Naive thymus-derived CD8-positive, alpha-beta T cell (primary cell): ENCODE measurements at places on chromosomes 12 and 14.
A peak's percentile ranks its signal among the peaks of the same experiment; 100 is the strongest.

DNA sequence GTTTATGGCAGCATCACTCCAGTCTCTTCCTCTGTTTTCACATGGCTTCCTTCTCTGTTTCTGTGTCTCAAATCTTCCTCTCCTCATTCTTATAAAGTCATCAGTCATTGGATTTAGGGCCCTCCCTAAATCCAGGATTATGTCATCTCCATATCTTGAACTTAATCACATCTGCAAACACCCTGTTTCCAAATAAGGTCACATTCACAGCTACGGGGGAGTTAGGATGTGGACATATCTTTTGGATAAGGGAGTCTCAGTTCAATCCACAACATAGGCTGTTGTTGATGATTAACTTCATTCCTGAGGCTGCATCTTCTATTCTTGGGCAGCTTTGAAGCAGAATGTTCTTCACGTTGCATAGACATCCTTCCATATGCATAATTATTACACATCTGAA is 40.3 kb upstream of the NTF3 start:
- DNase-seq, result no peak
- no peaks in the 10 kb centered on the region for H3K4me1 ChIP-seq
- no peak overlapping the region for H3K4me3 ChIP-seq
- H3K27me3 ChIP-seq, result peaks cover 17% of the 10 kb centered on the region

DNA sequence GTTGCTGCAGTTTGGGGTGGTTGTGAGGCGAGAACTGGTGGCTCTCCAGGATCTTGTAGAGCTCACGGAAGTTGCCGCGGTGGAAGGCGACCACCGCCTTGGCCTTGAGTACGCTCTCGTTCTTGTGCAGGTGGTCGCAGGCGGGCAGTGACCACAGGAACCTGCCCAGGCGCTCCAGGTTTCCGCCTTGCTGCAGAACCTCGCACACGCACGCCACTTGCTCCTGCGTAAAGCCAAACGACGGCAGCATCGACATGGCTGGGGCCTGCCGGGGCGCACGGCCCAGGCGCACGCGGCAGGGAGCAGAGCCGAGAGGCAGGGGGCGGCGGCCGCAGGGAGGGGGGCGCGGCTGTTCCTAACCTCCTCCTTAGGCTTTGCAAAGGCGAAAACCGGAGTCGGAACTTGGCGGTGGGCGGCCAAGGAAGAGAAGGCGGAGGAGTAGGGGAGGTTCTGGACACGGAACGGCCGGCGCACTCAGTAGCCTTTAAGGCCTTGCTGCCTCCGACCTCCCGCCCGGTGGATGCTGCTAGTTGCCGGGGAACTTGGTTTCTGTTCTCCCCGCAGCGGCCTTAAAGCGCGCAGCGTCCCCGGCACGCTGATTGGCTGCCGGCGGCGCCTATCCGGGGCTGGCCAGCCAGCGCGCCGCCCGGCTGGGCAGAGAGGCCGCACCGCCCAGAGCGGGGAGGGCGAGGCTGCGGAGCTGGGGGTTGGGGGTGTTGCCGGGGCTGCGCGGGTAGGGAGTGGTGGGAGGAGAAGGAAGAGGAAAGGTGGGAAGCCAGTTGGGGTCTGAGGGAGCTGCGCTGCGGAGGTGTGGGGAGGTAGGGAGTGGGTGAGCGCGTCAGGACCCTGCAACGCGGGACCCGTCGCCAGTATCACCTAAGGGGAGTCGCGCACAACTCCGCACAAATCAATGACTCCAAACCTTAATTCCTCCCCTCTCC is at the start of gene SIX1:
Gene SIX1 (minus strand): TSS at position 544 of the 941 bp plus-strand sequence. CDS start 288 bp downstream, at position 256.
- H3K36me3 ChIP-seq, result no peaks in the 10 kb centered on the region
- H3K27me3 ChIP-seq, result peaks cover 81% of the 10 kb centered on the region
- peak within 1 kb of the TSS; percentile 31 for H3K27ac ChIP-seq

DNA sequence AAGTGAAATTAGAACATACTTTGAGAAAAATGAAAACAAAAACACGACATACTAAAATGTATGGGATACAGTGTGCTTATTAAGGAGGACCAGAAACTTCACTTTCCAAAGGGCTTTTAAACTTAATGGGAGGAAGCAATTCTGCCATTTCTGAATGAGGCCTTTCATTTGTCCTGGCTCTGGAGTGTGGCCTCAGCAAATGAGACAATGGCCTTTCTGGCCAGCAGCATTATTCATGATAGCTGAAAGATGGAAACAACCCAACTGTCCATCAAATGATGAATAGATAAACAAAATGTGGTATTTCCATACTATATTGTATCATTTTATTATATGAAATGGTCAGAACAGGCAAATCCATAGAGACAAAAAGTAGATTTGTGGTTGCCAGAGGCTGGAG is 338.6 kb downstream of the CEP128 start:
- H3K4me3 ChIP-seq, result no peak overlapping the region
- H3K4me1 ChIP-seq, result no peaks in the 10 kb centered on the region
- H3K27ac ChIP-seq, result no peak overlapping the region

DNA sequence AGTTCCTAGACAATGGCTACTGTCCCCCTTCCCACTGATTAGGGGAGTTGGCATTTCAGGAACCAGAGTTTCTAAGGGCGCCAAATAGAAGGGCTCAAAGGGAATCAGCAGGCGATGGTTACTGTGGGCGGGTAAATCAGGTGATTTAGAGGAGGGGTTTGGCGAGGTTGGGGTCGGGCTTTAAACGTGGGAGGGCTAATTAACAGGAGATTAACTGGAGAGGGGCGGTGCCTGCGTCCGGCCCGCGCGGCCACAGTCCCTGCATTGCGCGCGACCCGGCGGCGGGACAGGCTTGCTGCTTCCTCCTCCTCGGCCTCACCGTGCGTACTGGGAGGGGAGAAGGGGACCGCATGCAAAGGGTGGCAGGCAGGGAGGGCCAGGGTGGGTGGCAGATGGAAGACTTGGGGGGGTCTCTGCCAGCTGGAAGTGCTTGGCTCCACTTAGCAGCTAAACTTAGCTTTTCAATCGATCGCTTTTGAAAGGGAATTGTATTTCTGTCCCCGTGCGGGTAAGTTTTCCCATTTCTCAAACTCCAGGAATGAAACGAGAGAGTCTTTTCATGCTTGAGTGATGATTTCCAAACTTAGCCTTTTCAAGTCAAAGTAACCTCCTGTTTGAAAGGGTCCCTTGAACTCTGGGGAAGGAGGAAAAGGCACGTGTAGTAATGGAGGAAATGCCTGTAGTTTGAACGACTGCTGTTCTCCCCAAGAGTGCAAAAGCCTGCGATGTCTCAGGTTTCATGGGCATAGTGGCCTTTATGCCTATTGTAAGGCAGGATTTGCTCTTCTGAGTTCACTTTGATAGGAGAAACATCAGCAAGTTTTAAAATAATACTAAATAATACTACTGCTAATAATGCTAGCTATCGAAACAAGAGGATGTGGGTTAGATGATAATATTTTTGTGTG is at the start of gene MGST1:
Gene MGST1 (plus strand): TSS at position 255 of the 908 bp plus-strand sequence. CDS start 6,608 bp downstream, outside the sequence.
- peaks cover 18% of the 10 kb centered on the region for H3K27me3 ChIP-seq
- DNase-seq, result no peak
- H3K4me1 ChIP-seq, result no peaks in the 10 kb centered on the region

- H3K27ac ChIP-seq, result no peak overlapping the region
- H3K36me3 ChIP-seq, result no peaks in the 10 kb centered on the region
- no peak for DNase-seq
- peaks cover 55% of the 10 kb centered on the region for H3K27me3 ChIP-seq
- H3K4me3 ChIP-seq, result no peak overlapping the region
These were observed 26.7 kb downstream of the KCNK10 start for GRCh38 chr14:88296351-88296750.

DNA sequence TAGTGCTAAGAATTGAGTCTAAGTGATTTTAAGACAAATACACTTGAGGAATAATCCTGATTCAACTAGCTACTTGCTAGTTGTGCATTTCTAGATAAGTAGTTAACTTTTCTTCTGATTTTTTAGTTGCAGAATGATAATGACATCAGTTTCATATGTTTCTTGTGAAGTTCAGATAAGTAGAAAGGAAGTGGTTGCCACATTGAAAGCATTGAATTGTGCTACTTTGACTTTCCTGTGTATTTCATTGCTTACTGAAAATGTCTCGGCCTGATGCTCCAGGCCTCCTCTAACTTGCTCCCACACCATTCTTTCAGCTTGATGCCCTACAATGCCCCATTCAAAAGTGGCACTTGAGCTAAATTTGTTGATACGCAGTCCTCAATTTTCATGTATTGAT is 980.0 kb downstream of the TMTC2 start:
- H3K4me1 ChIP-seq, result no peaks in the 10 kb centered on the region
- no peak overlapping the region for H3K27ac ChIP-seq
- H3K27me3 ChIP-seq, result no peaks in the 10 kb centered on the region
- H3K36me3 ChIP-seq, result no peaks in the 10 kb centered on the region
- no peak overlapping the region for H3K4me3 ChIP-seq

DNA sequence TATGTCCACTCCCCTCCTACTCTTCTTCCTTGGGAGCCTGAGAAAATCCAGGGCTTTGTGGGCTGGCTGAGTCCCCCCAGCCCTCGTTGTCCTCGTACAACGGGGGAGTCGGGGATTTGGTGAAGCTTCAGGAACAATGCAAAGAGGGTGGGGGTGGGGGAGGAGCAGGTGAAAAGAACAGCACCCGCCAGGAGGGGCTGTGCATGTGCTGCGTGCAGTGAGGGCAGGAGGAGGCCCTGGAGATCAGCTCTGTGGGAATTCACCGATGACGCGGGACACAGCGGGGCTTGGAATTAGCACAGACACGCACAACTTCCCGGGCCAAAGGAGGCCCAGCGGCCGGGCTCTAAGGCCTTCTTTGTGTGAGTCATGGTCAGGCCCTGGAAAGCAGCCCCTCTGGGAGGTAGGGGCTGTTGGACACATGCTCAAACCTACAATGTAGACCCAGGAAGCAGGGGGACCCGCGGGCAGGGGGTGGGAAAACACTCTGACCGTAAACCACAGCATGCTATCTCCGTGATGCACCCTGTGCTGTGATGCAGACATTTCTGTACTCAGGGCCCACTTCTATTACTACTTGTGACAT is 32.8 kb downstream of the RBM19 start:
- peaks cover 27% of the 10 kb centered on the region for H3K4me1 ChIP-seq
- no peak for DNase-seq
- no peak overlapping the region for H3K27ac ChIP-seq
- no peaks in the 10 kb centered on the region for H3K27me3 ChIP-seq

GRCh38 chr14:30993071-30993470 is 32.4 kb upstream of the AP4S1 start:
- H3K36me3 ChIP-seq, result peaks cover 7% of the 10 kb centered on the region
- H3K27me3 ChIP-seq, result no peaks in the 10 kb centered on the region
- no peak for DNase-seq
- H3K4me3 ChIP-seq, result no peak overlapping the region
- H3K27ac ChIP-seq, result no peak overlapping the region

GRCh38 chr12:42039577-42039976 is 105.1 kb downstream of the GXYLT1 start:
- peaks cover 3% of the 10 kb centered on the region for H3K36me3 ChIP-seq
- H3K27ac ChIP-seq, result no peak overlapping the region
- no peak for DNase-seq
- H3K4me1 ChIP-seq, result no peaks in the 10 kb centered on the region
- H3K27me3 ChIP-seq, result no peaks in the 10 kb centered on the region
- no peak overlapping the region for H3K4me3 ChIP-seq

- H3K4me1 ChIP-seq, result no peaks in the 10 kb centered on the region
- H3K36me3 ChIP-seq, result no peaks in the 10 kb centered on the region
- H3K27me3 ChIP-seq, result no peaks in the 10 kb centered on the region
- no peak for DNase-seq
- H3K27ac ChIP-seq, result no peak overlapping the region
- H3K4me3 ChIP-seq, result no peak overlapping the region
These were observed 272.4 kb downstream of the ACSS3 start for GRCh38 chr12:81350309-81350708.

DNA sequence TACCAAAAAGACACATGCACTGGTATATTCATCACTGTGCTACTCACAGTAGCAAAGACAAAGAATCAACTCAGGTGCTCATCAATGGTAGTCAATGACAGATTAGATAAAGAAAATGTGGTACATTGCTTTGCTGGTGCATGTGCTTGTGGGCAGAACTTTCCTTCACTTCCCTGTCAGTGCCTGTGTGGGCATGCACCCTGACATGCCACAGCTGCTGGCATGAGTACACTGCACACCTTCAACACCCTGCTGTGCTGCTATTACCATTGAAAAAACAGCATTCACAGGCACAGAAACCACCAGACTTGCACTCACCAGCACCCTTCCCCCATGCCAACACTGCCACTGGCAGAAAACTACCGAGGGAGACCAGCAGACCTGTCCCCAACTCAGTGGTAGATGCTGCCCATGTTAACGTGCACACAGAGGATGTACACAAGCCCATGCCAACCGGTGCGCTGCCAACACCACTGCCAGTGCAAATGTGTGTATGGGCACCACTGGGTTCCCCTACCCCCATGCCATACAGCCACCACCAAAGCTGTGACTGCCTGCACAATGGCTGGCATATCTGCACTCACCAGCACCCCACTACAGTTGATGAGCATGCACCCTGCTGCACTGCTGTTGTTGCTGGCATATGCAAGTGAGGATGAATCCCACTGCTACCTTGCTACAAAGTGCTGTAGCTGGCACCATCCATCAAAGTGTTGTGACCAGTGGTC is 57.4 kb downstream of the APOBEC1 start:
- no peak overlapping the region for H3K27ac ChIP-seq
- no peak overlapping the region for H3K4me3 ChIP-seq
- no peaks in the 10 kb centered on the region for H3K36me3 ChIP-seq
- DNase-seq, result no peak
- peaks cover 12% of the 10 kb centered on the region for H3K27me3 ChIP-seq

DNA sequence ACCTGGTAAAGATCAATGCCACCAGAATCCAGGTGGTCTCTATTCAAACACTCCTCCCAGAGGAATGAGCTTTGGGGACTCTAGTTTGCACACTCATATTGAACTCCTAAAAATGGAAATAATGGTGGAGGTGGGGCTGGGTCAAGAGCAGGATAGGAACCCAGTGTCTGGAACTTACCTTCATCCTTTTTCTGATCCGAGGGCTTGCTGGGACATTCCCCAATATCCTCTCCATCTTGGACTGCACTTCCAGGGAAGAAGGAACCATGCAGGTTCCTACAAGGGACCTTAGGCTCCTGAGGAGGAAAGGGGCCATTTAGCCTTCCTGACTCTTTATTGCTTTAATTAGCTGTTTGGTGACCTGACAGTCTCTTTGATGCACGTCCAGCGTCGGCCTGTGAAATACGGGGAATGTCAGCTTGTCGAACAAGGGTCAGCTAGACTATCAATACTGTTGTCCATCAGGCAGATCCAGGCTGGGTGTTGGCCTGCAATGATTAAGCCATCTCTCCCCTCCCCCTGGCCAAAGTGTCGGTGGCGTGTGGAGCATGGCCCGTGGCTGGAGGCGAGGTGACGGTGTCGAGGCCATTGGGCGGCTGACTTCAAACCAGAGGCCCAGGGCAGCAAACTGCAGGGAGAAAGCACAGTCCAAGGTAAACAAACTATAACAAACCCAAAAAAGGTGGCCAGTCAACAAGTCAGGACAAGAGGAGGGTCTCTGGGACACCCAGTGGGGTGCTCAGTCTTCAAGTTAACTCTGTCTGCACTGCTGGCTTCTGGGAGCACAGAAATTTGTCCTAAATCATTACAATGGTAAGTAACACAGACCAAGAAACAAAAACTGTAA is 405.2 kb upstream of the TBX3 start:
- H3K4me3 ChIP-seq, result no peak overlapping the region
- H3K4me1 ChIP-seq, result no peaks in the 10 kb centered on the region
- DNase-seq, result no peak
- no peaks in the 10 kb centered on the region for H3K27me3 ChIP-seq

- no peak overlapping the region for H3K27ac ChIP-seq
- H3K4me3 ChIP-seq, result no peak overlapping the region
- no peaks in the 10 kb centered on the region for H3K27me3 ChIP-seq
- no peaks in the 10 kb centered on the region for H3K36me3 ChIP-seq
- H3K4me1 ChIP-seq, result peaks cover 10% of the 10 kb centered on the region
These were observed 24.7 kb upstream of the IRF2BPL start for GRCh38 chr14:77053046-77053841.
